Cortex of kidney (tissue), 1 donor: ENCODE measurements at places on chromosomes 4 and X.

GRCh38 chrX:56783450-56783831, 54.4 kb downstream of the NBDY start:
- no peak for DNase-seq

DNA sequence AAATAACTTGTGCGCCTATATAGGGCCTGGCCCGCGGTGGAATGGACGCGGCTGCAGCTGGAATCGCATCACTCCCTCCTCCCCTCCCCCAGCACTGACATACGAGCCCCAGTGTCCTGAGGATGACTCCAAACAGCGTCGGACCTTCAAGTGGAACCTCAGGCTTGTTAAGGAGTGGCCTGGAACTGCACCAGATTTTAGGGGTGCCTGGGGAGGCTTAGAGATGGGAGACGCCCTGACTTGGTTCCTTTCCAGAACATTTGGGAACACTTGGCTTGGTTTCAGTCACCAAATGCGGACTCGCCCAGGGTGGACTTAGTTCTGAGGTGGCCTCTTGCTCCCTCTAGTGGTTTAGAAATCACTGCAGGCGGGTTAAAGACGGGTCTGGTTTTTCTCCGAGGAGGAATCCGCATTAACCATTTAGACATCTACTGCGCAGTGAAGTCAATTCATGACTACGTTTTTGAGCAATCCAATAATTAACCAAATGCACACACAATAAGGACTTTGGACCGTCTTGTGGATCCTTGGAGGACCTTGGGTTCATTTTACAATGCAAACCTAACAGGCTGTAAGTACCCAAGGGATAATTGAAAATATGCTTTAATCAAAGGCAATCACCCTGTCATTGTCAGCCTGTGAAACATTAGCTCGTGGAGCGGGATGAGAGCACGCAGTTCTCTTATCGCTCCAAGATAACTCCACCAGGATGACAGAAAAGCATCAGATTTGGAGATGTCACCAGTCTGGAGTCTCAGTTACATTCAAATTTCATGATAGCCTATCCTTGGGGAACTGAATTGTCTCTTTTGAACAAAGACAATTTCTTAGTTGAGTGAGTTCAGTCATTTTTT, 11.2 kb upstream of the PDGFRA start:
- DNase-seq: no peak

GRCh38 chrX:2228536-2228935, 272.2 kb downstream of the DHRSX start:
- no peak for DNase-seq

- DNase-seq: no peak
Observed at GRCh38 chrX:13120017-13120416, 75.6 kb upstream of the FAM9C start.
